ENCODE measurements at places on chromosomes 12 and 14.
A peak's percentile ranks its signal among the peaks of the same experiment; 100 is the strongest.

DNA sequence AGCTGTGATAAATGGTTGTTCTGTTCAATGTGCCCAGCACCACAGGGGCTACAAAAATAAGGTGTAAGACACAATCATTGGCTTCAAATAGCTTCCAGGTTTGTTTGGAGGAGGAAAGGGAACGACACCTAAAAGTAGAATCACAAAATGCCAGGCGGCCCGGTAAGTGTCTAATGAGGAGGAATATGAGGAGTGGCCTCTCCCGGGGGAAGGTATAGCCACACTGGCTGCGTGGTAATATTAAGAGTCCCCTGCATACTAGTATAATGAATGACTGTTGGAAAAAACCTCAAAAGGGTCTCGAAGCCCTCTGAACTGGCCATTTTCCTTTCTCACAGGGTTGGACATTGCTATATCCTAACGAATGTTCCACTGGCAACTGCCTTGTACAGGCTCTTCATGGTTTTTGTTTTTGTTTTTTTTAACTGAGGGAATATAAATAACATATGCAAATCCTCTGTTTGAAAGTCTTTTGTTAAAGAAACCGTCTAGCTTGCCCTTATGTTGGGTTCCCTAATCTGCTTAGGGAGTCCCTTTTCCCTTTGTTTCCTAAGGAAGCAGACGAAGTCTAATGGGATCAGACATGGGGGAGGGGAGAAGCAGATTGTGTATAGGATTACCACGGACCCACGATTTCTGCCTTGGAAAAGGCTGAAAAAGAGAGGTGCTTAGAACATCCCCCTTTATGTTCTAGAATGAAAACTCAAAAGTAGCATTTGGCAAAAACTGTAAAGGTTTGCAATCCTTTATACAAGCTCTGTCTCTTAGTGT lies 4.2 kb downstream of the CCDC60 start:
- DNase-seq = no peak

- DNase-seq = no peak
Observed at GRCh38 chr12:92290350-92290695, 144.7 kb upstream of the BTG1 start.

DNA sequence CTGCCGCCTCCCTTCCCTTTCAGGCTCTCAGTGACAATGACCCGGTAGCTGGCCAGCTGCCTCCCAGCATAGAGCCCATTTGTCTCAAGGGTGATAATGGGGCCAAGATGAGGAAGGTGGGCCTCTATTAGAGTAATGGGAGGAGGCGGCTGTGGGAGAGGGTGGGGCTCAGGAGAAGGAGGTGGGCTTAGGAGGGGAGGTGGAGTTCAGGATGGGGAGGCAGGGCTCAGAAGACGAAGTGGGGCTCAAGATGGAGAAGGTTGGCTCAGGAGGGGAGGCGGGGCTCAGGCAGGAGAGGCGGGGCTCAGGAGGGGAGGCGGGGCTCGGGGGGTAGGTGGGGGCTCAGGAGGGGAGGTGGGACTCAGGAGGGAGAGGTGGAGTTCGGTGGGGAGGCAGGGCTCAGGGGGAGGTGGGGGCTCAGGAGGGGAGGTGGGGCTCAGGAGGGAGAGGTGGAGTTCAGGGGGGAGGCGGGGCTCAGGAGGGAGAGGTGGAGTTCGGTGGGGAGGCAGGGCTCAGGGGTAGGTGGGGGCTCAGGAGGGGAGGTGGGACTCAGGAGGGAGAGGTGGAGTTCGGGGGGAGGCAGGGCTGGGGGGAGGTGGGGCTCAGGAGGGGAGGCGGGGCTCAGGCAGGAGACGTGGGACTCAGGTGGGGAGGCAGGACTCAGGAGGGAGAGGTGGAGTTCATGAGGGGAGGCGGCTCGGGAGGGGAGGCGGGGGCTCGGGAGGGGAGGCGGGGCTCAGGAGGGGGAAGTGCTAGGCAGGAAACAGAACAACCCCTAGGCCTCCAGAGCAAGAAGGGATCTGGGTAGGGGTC lies 36.8 kb downstream of the IQSEC3 start:
- peak; percentile 13 for DNase-seq

DNA sequence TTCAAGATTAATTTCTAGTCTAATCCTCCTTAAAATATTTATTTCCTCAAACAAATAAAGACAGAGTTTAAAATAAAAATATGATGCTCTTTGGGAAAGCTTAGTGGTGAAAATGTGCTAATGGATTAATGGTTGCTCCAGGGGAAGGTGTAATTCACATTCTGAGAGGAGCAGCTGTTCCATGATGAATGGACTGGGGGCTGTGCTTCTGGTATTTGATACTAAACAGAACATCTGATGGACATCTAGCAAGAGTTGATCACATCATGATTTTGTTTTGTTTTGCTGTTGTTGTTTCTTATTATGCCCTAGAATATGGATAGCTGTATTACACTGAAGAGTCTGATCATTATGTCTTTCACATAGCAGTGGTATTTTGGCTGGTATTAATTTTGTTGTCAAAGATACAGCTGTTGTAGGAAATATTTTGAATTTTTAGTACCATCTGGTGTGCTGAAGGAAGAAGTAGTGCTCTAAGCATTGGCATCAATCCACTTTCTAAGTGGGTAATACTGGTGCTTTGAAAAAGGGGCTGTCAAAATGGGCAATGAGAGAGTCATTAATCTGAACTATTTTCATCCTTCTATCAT lies 296.4 kb downstream of the ADAMTS20 start:
- no peak for DNase-seq

GRCh38 chr14:24937300-24937699 lies 112.6 kb downstream of the STXBP6 start:
- no peak for DNase-seq

DNA sequence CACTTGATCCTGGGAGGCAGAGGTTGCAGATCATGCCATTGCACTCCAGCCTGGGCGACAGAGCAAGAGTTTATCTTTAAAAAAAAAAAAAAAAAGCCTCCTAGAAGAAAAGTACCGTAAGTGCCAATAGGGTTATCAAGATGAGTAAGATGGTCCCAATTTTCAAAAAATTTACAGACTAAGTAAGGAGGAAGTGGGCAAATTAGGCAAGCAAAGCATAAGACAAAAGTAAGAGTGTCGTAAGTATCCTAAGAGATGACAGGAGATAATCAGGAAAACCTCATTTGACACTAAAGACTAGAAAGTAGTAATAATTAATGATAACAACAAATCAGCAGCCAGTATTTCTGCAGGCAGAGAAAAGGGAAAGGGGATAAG lies 12.2 kb downstream of the PYM1 start:
- DNase-seq = no peak

All from hematopoietic multipotent progenitor cell treated with erythropoietin and hydrocortisone succinate and interleukin-3 and kit ligand, for 15 days (in vitro differentiated cells).